ENCODE measurements at places on chromosomes 12 and 14.

DNA sequence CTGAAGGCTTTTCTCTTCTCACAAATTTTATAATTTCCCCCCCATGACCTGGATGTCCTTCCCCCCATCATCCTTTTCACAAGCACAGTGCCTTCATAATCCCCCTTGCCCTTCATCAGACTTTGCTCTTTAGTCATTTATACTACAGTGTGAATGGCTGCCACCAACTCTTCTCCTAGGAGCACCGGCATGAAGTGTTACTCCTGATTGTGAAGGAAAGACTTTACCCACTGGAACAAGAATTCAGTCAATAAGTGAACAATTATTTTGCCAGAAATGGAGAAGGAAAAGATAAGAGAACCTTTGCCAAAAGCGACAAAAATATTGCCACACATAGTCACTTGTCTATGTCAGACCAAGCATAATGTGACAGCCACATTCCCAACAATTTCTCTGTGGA lies 5.0 kb downstream of the SERPINA9 start:
- no peak for DNase-seq

GRCh38 chr14:61396694-61397093 lies 75.3 kb downstream of the PRKCH start:
- DNase-seq = no peak

DNA sequence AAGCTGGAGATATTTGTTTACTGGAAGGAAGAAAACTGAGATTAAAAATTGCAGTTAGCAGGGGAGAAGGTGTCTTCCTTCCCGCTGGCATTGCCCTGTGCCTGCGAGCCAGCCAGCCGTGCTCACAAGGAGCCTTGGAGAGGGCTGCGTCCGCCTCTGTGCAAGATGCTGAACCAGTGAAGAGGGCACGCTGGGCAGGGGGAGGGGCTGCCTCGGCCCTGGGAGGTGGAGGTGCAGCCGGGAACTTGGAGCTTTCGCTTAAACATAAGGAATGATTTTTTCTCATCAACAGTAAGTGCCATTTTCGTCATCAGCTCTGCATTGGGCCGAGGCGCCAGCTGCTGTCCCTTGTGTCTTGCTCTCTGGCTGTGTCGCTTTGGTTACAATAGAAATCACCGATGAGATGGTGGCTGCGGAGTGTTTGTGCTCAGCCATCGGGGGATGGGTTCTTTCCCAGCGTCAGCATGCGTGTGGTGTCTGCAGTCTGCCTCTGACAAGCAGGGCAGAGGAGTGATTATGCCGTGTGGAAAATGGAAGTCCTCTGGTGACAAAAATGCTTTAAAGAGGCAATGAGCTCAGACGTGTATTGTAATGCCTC lies 97.3 kb downstream of the ESR2 start:
- DNase-seq = peak; percentile 56

DNA sequence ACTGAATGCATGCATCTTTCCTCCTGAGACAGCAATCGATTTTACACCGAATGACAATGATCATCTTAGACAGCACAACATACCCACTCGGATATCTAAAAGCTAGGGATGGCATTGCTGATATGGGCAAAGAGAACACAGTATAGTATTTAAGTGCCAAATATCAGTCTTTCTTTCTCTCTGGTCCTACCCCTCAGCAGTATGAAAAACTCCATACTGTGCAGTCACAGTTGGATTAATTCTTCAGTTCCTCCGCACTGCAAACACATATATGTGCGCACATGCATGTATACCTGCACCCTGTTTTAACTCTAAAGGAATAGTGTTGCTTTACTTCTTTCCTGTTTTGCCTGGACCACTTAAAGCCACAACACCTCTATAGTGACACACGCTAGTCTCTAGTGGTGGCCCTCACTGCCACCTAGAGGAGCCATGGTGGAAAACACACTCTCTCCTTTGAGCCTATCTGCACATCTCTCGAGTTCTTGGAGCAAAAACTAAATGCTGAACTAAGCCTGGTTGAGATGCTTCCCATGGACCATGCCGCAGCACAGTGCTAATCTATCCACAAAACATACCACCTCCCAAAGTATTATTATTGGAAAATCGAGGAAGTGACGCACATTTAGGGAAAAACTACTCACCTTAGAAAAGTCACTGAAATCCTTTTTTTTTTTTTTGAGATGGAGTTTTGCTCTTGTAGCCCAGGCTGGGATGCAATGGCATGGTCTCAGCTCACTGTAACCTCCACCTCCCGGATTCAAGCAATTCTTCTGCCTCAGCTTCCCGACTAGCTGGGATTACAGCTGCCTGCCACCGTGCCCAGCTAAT lies 11.9 kb downstream of the TMEM52B start:
- DNase-seq = peak; percentile 2

- no peak for DNase-seq
Observed at GRCh38 chr14:102058146-102058545, 28.7 kb downstream of the HSP90AA1 start.

DNA sequence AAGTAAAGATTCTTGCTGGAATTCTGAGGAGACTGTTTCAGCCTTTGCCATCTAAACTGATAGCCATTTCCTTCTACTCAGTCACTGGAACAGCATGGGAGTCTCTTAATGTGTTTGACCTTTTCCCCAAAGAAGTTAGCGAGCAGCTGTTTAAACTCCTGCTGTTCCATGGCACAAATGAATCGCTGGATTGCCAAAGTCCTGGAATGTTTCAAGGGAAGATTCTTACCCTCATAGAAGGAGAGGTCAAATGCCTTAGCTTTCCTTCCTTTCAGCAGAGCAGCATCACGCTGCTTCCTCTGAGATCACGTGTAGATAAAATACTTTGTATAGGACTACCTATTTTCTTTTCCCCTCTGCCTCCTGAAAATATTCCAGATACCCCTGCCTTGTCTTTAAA lies 10.5 kb upstream of the NR2C1 start:
- no peak for DNase-seq

DNA sequence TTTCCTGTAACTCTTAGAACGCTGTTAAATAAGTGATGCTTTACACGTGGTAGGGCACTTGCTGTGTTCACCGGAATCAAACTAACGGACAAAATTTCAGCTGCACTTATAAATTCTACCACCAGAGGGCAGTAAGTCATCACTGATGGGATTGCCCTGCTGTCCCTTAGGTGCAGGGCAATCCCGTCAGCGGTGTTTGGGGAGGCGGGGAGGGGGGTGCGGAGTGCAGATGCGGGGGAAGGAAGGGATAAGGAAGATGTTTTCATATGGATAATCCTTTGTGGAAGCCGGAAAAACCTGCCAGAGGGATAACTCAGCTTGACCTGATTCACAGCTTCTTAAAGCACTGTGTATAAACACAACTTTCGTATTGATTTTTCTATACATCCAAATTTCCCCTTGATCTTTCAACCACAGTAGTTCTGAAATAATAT lies 21.7 kb upstream of the SLC10A1 start:
- peak; percentile 60 for DNase-seq

DNA sequence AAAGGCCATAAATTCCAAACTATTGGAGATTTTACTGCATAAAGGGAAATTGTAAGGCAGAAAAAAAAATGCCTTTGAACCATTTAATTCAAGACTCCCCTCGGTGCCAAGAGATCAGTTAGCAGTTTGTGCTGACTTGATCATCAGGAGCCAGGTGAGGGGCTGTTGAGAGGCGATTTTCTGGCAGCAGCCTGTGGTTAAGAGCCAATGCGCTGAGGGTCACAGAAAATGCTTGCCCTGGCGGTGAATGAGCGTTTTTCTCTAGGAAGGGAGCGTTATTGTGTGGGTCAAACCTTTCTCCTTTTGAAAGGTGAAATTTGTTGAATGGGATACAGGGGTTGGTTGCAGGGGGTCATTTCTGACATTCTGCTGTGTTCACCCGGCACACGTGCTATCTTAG lies 4.7 kb downstream of the SRRM4 start:
- no peak for DNase-seq

DNA sequence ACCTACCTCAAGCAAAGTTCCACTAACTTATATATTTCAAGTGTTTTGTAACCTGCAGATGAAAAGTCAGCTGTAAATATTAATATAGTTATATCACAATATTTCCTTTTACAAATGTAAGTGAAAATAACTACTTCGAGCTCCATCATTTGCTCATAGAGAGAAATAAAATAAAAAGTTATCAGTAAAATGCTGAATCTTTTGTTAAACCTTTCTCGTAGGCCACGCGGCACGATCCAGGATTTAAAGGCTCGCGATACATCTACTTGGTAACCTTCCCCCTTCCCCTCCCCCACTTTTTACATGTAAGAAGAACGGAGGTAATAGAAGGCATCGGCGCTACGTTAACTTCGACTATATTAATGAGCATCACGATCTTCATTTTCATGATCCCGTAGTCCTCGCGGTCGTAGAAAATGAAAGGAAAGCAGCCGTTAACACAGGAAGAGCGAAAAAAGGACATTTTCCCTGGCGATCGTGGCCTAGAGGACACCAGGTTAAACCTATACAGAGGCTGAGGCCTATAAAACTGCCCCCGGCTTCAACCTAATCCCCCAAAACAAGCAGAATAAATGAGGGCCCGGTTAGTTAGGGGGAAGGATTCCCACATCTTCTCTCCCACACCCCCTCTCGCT lies 508 bp downstream of the HNRNPC start:
- DNase-seq = peak; percentile 49

- peak; percentile 34 for DNase-seq
Observed at GRCh38 chr12:62631471-62632410, 165.1 kb downstream of the MON2 start.

DNA sequence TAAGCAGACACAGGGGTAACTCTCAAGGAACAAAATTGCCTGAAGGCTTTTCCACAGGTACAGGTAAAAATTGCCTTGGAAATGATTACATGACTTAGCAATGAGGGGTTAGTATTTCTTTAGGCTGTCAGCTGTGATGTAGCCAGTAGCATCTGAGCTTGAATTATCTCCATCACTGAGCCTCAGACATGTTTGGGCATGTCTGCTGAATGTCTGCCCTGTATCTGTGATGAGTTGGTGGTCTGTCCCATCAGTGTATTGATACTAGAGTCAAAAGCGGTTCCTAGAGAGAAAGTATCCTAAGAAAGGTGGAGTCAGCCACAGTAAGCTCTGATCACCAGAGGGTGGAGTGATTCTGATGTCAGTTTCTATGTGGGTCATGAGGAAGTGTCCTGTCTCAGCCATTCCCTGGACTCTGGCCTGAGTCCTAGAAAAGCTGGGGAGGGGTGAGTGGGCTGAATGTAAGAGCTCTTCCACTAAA lies 16.3 kb downstream of the AKAP6 start:
- DNase-seq = no peak

DNA sequence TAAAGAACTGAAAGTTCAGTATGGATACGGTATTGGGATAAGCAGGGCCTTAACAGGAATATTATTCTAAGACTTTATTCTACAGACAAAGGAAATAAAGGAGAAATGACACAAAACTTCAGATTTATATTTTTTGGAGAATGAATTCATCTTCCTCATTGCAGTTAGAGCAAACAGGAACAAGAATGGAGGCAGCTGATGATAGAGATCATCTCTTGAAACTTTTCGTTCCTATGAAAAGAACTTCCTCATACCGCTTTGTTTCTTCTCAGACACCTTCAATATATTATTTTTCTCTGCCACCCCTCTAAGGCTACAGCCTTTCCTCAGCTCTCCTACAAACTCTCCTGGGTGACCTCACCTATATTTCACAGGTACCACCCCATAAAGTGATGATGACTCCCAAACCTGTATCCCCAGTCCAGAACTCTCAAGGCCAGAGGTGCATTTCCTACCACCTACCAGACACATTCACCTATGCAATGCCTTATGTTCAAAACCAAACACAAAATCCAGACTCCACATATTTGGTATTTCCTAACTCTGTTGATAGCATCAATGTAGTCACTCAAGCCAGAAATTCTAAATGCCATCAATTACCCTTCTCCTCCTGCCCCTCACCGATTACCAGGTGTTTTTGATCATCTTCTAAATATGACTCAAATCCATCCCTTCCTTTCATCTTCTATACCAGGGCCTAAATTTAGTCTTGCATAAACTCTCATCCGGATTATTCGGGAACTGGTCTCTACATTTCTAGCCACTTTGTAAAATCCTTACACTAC lies 7.4 kb downstream of the MAP4K5 start:
- no peak for DNase-seq
